ENCODE measurements at places on chromosomes 3 and 15.

- no peak for DNase-seq
Measured at GRCh38 chr3:63387568-63387967, 109.5 kb downstream of the SYNPR start.

DNA sequence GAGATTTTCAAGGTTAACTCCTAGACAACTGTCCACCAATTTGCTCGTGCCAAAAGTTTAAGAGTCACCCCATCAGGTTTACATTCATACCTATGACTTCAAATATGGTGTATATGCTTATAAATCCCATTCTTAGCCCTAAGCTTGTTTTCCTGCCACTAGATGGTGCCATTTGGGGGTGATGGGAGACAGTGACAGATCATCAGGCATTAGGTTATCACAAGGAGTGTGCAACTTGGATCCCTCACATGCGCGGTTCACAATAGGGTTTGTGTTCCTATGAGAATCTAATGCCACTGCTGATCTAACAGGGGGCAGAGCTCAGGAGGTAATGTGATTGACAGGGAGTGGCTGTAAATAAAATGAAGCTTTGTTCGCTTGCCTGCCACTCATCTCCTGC, 182.7 kb downstream of the CNTN6 start:
- DNase-seq, result no peak

DNA sequence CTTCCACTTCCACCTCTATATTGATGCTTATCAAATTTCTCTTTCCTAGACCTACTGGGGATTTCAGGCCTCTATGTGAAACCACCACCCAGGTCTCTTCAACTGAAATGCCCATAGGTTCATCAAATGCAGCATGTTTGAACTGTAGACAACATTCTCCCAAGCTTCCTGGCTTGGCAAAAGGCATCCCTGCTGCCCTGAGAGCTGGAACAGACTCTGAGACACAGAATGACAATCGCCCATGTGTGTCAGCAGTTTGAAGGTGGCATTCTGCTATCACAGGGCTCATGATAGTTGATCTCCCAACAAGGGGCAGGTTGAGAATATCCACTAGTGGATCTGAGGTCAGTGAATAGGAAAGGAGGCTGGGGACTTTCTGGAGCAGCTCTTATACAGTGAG, 200.7 kb downstream of the RPLP1 start:
- DNase-seq, result no peak

DNA sequence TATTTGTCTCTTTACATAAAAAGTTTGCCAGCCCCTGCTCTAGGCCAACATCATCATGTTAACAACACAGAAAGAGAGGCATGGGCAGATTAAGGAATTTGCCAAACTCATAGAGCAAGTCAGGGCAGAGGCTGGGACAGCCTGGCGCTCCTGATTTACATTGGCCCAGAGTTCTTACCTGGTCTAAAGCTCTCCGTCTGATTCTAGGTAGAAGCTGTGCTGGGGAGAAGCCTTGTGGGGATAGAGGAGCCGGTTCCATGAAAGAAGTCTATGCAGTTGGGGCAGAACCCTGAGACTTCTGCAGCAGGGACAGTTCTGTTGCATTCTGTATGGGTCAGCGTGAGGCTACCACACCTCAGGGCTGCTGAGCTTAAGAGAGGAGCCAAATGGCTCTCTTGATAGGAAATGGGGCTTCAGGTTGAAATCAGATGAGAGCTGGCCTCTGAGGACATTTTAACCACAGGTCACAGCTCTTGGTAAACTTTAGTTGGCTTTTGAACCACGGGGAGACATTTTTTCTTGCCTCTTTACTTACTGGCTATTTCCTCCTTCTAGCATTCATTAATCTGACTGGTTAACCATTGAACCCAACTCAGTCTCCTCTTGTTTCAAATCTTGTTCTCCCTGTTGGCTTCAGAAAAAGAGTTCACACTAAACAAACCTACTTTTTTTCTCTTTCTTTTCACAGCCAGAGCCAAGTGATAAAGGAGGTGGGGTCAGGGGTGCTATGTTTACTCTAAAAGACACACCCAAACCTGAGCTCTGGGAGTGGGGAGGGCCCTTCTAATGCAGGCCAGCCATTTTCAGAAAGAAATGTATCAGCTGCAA, 250.7 kb downstream of the OPA1 start:
- DNase-seq, result peak; percentile 71

DNA sequence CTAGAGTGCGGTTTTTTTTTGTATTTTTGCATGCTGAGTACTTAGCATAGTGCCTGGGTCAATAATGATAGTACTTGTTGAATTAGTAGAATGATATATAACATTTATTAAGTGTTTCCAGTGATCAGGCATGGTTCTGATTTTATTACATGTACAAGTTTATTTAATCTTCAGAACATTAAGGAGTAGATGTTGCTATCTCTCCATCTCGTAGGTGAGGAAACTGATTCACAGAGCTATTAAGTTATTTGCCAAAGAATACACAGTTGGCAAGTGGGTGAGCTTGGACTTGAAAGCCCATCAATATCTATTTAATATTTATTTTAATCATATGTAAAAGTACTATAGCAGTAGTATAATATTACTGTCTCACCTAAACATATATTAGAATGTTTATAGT, 219.5 kb downstream of the CACNA2D3 start:
- no peak for DNase-seq

- no peak for DNase-seq
Measured at GRCh38 chr3:119356646-119357045, 62.5 kb downstream of the ARHGAP31 start.

DNA sequence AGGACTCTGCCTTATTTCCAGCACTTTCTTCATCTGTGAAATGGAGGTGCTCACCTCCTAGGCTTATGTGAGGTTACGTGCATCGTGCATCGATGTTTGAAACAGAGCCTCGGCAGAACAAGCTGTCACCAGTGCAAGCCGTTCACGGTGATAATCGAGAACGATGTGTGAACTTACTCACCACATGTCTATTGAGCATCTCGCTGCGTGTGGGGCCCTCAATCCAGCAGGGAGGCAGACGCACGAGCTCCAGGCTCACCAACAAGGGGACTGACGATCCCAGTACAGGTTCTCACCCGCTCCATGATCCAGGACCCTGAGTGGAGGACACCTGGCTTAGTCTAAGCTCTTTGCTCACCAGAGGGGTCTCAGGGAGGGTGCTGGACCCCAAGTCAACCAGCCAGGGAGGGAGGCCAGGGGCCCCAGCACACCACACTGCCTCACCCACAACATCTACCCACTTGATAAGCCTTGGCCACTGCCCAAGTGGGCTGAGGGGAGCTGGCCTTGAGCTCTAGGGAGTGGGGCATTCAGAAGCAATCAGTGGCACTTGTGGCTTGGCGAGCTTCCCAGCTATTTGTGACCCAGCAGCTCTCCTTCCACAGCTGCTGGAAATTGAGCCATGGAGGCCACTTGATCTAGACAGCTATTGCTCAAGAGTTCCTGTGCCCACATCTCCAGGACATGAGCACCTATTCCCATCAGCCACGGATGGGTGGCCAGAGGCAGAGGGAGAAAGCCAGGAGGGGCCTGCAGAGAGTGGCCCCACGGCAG, 34.4 kb upstream of the SLC6A1 start:
- DNase-seq, result no peak

DNA sequence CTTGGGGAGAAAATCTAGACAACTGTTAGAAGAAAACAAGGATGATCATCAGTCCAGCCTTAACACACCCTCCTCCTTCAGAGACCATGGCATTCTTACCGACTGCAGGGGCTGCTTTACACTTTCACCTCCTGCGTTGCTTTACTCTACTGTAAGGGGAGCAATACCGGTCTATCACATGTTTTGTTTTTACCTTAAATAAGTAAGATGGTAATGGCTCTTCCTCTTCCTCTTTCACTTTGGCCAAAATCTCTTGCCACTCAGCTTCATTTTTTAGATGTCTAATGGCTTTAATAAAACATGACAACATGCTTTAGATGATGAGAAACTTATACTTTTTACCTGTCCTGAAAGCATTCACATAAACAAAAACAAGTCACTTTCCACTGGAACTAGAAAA, 33.4 kb upstream of the STIMATE start:
- no peak for DNase-seq

DNA sequence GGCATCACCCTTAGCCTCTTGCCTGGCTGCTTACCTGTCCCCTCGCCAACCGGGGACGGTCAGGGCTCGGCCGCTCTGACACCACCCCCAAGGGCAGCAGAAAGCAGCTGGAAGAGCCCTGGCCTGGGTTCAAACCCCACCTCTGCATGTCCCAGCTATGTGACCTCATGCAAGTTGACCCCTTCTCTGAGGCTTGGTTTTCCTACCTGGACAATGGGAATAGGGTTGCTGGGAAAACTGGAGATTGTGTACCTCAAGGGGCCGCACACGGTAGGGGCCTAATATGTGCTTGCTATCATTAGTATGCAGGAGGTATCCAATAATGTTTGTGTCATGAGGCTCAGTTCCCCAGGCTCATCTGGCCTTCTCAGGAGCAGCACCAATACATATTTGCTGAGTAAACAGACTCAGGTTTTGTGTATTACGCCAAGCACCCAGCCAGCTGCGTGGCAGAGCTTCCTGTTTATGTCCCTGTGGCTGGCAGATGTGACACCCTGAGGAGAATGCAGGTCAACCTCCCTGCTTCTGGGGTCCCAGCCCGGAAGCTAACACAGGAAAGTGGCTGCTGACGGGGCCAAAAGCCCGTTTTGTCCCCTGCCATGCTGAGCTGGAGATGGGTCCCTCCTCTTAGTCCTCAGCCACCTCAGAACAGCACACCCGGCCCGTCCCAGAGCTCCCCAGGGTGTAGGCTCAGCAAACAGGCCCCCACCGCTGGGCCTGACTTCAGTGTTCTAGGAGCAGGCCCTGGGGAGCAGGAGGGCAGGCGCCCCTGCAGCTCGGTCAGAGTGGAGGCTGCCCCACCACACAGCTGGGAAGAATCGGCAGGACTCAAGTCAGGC, 29.7 kb downstream of the PLXND1 start:
- no peak for DNase-seq

GRCh38 chr3:63051920-63052319, 176.7 kb upstream of the CADPS start:
- DNase-seq, result no peak

DNA sequence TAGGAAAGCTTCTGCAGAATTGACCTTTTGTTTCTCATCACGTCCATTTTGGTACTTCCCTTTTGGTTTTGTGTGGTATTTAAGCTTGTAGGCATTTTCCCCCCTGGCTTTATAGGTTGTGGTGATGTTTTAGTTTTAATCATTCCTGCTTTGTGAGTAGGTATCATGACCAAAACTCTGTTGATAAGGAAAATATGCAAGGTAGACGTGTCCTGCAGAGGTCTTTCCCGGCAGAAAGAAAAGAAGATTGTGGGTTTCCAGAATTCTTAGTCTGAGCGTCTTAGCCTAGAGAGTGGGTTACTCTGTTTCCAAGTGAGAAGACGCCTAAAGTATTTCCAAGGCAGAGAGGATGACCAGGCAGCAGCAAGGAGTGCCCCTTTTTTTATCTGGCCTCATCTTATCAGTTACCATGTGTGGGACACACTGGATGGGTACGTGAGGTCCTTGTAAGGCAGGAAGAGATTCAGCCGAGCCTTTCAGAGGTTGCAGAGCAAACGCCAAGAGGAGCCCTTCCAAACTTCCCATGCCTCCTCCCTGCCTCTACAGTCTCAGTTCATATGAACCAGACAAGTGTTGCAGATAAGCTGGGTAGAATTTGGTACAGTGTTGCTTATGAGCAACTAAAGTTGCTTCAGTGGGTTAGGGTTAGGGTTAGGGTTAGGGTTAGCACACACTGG, 58.8 kb downstream of the ARNT2 start:
- DNase-seq, result no peak

- no peak for DNase-seq
Measured at GRCh38 chr15:57797110-57797509, 90.6 kb downstream of the POLR2M start.

DNA sequence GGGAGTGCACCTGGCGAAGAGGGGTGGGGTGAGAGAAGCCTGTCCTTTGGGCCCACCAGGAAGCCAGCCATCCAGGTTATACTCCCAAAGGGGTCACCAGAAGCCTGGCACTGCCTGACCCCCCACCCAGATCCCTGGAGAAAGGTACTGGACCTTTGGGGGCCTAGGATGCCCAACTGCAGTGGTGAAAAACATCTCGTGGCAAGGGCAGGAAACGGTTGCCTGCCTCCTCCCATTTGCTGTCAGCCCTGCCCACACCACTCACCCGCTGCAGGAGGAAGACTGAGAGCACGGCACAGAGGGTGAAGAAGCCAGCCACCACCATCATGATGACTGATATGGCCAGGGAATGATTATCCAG, 2.2 kb upstream of the ULK3 start:
- no peak for DNase-seq

- DNase-seq, result no peak
Measured at GRCh38 chr3:53547327-53547726, 52.9 kb downstream of the CACNA1D start.

DNA sequence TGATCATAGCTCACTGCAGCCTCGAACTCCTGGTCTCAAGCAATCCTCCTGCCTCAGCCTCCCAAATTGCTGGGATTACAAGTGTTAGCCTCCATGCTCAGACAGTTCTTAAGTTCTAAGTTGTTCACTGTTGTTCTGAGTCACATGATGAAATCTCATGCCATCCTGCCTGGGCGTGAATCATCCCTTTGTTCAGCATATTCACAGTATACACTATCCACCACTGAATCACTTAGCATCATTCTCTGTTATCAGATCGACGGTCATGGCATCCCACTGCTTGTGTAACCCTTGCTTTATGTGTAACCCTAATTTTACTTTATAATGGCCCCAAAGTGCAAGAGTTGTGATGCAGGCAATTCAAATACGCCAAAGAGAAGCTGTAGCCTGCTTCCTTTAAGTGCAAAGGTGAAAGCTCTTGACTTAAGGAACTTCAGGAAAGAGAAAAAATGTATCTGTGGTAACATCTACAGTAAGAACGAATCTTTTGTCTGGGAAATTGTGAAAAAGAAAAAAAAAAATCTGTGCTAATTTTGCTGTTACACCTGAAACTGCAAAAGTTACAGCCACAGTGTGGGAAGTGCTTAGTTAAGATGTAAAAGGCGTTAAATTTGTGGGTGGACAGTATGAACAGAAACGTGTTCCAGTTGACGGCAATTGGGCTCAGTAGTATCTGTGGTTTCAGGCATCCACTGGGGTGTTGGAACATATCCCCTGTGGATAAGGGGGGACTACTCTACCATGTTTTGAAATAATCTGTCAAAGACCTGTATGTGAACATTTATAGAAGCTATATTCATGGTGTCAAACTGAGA, 80.6 kb downstream of the PCOLCE2 start:
- no peak for DNase-seq

- DNase-seq, result no peak
Measured at GRCh38 chr15:99662903-99663302, 70.3 kb downstream of the LYSMD4 start.

DNA sequence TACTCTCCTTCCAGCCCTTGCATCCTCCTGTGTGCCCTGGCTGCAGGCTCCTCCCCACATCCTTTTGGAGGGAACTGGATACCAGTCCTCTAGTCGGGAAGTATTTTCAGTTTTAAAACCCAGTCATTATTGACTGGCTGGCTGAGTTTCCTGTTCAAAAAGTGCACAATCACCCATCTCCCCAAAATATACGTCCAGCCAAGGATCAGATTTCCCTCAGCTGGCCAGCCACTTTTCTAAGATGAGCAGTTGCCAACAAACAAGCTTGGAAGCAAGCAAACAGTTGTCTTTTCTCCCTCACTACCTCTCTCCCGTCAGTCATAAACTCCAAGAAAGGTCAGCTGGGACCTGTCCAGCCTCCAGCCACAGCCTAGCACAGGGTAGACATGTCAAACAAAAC, 147.7 kb upstream of the GALNT15 start:
- DNase-seq, result no peak
